GM12892 (cell line): ENCODE measurements at places on chromosomes 11 and 22.

DNA sequence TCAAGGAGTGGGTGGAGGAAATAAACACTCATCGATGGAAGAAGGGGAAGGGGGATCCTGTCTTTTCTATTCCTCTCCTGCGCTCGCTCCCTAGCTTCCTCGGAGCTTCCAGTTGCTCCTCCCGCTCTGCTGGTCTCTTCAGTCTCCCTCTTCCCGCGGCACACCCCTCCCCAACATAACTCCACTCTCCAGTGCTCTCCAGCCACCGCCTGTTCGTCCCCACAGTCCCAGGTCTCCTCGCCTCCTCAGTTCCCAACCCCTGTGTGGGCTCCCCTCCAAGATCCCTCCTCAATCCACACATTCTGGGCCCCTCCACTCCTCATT, 438 bp downstream of the ZW10 start:
- DNase-seq, result no peak

GRCh38 chr22:36773935-36774334, 2.0 kb downstream of the IFT27 start:
- DNase-seq, result no peak

DNA sequence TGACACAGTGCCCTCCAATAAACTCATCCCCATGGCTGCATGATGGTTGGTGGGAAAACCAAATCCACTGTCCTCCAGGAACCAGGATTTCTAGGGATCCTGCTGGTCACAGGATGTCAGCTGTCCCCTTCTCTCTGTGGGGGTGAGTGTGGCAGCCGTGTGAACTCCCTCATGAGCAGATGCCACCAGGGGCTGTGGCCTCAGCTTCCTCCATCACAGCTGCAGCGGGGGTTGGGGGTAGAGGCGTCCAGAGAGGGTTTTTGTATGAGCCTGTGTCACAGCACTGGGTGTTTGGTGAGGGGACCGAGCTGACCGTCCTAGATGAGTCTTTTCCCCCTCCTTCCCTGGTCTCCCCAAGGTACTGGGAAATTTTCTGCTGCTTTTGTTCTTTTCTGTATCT, 26.4 kb downstream of the IGLL5 start:
- no peak for DNase-seq

DNA sequence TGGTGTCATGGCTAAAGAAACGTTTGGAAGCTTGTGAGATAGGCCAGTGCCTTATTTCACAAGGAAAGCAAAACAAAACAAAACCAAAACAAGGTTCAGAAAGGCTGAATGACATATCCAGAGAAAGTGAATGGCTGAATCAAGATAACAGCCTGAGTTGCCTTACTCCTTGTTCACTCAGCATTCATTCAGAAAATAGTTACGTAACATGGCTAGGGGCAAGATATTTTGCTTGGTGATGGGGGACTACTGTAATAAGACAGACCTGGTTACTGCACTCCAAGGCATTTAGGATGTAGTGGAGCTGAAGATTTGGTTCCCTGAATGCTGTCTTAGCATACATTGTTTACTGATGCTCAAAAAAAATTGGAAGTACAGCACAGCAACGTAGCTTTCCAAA, 47.7 kb downstream of the C11orf91 start:
- DNase-seq, result no peak

- peak; percentile 49 for DNase-seq
These were observed 100.3 kb upstream of the AKIP1 start for GRCh38 chr11:8810540-8811301.

- DNase-seq, result no peak
These were observed 75.4 kb downstream of the GAB4 start for GRCh38 chr22:16932577-16932976.

DNA sequence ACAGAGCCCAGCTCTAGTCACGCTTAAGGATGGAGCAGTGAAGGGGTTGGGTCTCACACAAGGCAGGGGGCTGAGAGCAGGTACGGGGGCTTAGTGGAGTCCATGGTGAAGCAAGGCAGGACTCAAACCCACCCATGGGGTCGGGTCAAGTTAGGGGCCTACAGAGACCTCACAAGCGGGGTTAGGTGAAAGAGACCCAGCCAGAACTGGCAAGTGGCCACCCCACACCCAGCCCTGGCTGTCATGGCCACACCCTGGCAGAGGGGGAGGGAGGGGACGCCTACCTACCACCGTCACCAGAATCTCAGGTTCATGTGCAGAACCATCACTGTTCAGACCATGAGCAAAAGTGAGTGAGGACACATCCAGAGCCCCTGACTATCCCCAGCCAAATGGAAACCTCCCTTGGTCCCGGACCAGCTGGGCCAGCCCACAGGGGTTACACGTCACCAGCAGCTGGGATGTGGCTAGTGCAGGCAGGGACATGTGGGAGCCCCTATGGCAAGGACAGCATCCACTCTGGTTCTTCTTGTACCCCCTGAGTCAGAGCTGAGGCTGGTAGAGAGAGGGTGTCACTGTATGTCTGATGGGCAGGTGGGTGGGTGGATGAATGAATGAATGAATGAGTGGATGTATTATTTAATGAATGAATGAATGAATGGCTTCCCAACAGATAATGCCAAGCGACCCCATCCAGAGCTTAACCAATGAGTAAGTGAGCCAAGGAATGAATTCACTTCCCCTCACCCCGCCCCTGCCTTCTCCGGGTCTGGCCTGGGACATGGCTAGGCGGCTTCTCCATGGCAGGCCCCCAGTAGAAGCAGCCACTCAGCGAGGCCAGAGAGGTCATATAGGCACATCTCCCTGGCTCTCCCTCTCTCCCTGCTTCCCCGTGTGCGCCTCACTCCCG, 681.6 kb downstream of the TBC1D22A start:
- no peak for DNase-seq
